ENCODE measurements at places on chromosomes 7 and 10.

DNA sequence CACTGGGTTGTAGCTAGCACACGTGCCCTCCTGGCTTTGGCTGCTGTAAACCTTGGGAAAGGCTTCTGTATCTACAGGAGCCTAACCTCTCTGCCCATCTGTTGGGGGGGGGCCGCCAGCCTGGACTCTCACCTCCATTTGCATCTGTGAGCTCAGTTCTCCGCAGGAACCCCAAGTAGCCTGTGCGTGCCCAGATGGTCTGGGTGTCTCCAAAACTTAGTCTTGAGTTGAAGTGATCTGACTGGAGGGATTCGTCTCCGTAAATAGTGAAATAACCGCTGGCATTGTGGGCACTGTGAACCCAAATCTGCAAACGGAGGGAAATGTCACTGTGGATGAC is 147.9 kb downstream of the ZMYND11 start:
- no peak for DNase-seq

GRCh38 chr10:5814110-5815107 is 1.2 kb upstream of the GDI2 start:
- peak; percentile 54 for DNase-seq

GRCh38 chr10:103881416-103882284 is 26.3 kb upstream of the SH3PXD2A start:
- no peak for DNase-seq

DNA sequence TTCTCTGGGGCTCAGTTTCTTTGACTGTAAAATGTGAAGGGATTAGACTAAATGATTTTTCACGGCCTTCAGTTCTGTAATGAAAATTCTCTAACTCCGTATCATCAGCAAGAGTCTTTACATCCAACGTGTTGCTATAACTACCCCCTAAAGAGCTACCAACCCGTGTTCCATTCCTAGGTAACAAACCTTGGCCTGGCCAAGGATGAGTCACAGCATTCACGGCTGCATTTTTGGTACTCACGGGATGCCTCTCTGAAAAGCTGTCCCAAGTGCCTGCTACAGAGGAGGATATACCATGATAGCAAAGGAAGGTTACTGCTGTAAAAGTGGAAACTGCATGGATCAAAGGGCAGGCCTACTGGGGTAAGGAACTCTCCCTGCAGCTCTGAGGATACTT is 5.9 kb downstream of the LRRC4 start:
- DNase-seq, result peak; percentile 47

DNA sequence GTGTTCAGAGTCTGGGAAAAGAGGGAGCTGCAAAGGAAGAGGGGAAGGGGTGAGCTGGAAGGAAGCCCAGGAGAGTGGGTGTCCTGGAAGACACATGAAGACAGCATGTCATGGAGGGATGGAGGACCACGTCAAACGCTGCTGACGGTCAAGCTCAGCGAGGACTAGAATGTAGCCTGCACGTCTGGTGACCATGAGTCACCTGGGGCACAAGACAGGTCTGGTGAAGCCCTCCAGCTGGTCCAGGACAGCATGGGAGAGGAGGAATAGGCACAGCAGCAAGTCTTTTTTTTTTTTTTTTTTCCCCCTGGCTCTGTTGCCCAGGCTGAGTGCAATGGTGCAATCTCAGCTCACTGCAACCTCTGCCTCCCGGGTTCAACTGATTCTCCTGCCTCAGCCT is 19.6 kb upstream of the AMZ1 start:
- DNase-seq, result peak; percentile 35

DNA sequence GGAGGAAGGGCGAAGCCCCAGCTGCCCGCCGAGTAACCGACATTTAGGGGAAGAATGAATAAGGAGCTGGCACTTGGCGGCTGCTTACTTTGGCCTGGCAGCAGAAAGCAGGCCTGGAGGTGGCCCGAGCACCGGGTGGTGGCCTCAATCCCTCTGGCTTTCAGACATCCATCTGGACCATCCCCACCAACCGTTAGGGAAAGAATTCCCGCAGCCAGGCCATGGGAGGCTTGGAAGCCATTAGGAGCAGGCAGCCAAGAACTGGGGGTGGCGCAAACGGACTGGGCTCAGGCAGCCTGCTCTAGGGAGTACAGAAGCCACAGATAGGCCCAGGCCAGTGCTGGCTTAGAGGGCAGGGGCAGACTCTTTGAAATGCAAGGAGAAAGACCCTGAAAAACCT is 132.7 kb downstream of the NEURL1 start:
- DNase-seq, result no peak

- DNase-seq, result no peak
These were observed 166.2 kb downstream of the PTPN20 start for GRCh38 chr10:47077386-47077785.

All from GM23248 (cell line).